ENCODE measurements at places on chromosomes 3 and 15.

DNA sequence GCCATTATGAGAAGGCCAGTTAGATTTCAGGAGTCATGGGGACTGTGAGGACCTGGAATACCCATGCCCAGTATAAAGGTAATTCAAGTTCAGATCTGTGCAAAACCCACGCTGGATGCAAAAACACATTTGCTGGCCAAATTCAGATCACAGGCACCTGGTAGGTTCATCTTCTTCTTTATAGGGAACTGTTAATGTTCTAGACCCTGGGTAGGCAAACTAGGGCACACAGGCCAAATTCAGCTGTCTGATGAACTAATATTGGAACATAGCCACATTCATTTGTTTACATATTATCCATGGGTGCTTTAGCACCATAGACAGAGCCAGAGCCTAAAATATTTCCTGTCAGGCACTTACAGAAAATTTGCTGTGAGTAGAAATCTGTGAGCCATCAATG, 241.4 kb downstream of the PTPRG start:
- DNase-seq: no peak

DNA sequence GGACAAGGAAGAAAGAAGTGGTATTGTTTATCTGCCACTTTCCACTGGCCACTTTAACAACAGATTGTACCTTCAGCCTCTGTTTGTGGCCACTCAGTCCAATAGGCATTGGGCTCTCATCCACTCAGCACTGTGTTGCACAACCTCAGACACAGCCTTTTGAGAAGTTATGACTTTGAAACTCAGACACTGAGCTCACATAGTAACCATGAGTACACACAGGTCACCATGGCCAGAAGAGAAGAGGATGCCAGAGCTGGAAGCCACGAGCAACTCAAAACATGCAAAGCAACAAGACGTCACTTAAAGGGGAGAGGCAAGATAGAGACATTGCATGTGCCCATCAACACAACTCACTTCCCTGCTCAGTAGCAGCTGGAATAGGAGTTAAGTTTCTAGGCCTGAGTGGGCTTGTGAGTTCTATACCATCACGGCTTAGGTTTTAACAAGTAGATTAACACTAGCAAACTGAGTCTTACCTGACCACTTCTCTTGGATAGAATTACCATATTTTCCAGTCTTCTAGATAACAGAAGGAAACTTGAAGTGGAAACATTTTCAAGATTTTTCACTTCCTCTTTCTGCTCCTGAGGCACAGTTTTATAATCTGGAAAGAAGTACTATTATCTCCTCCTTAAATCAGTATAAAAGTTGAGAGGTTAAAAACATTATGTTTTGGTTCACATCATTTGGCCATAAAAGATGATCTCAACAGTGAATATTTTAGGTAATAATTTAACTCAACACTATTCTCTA, 103.5 kb downstream of the IMPG2 start:
- DNase-seq: no peak

DNA sequence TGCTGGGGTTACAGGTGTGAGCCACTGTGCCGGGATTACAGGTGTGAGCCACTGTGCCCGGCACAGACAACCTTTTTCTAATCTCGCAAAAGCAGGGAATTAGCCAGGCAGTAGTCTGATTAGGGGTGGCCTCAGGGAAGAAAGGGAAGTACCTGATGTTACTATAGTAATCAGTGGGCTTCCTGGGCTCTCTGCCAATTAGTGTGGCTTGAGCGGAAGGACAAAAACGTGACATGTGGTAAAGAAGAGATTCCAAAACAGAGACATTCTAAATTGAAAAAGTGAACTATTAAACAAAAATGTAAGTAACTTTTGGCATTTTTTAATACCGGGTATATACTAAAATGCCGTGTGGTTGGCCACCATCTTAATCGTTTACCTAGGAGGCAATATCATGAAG, 48.1 kb downstream of the CFAP20DC start:
- DNase-seq: no peak

GRCh38 chr3:102810937-102811336, 376.1 kb downstream of the ZPLD1 start:
- no peak for DNase-seq

DNA sequence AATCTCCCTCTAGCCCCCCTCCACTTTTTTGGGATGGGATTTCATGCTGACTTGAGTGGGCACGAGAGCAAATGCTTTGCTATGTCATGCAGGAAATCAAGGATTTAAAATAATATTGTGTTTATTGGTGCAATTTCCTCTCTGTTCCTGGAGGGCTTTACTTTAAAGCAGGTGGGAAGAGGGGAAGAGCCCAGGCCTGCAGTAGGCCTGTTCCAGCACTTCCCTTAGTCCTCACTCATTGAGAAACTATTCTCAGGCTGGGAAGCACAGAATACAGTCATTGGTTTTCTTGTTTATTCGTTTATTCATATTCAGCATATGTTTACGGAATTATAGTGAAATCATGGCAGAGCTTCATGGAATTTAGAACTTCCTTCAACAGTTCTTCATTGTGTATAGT, 41.7 kb upstream of the SPSB4 start:
- no peak for DNase-seq

DNA sequence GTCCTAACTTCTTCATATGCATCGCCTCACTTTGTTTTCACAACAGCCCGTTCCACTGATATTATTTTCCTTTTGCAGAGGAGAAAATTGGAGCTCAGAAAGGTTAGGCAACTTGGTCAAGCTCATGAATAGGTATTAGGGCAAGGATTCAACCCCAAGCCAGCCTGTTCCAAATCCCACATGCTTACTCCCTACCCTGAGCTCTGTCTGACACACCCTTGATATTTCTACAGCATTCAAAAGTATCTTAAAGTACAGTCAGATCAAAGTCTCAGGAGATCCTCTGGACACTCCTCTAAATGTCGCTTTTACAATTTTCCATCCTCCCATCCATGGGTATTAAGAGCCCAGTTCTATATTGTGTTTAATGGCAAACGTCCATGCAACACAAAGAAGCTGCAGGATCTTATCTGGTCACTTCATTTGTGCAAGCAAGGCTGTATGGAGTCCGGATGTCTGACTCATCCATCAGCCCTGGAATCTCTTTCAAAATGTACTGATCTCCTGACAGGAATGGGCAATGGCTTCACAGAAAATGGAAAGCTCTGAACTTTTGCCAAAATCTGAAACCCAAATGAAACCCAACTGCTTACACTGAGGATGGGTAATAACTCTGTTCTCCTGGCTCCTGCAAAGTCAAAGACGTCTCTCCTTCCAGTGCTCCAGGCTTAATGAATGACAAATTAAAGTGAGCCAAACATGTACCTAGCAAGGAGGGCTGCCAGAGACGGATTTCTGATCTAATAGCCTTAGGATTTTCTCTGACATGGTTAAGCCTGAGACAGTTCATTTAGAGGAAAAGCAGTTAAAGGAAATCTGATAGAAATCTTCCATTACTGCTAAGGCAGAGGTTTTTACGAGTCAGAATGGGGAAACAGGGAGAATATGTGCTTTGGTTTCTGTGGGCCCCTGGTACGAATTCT, 230.9 kb upstream of the RORA start:
- no peak for DNase-seq
